Endothelial cell of umbilical vein (primary cell): ENCODE measurements at places on chromosomes 2 and 18. TPM values are rescaled to one million over a fixed set of nuclear protein-coding genes. Genes with fewer than 3 reads are reported as not detected.

Gene IL36A
- total RNA-seq: not detected in 2 replicates

Gene ANKRD62
- not detected in 2 replicates for total RNA-seq

Gene EVX2
- not detected in 2 replicates for total RNA-seq

Gene GAL3ST2
- total RNA-seq: 0.23 TPM in 1 of 2 replicates, not detected in the other

Gene PFN4
- 0.93 TPM in 1 of 2 replicates, not detected in the other for total RNA-seq

Gene EFR3B
- total RNA-seq: 0.58 and 0.77 TPM in 2 replicates

Gene LINC00305
- not detected in 2 replicates for total RNA-seq

Gene UNC50
- total RNA-seq: 33.5 and 35.3 TPM in 2 replicates

Gene TMEM18
- 23.1 and 23.7 TPM in 2 replicates for total RNA-seq

Gene AGXT
- not detected in 2 replicates for total RNA-seq

Gene SLC11A1
- not detected in 2 replicates for total RNA-seq

Gene TMEM17
- total RNA-seq: 0.91 and 1.2 TPM in 2 replicates

Gene SRD5A2
- total RNA-seq: not detected in 2 replicates

Gene MYCN
- total RNA-seq: 3.6 and 6.8 TPM in 2 replicates

Gene NDC80
- total RNA-seq: 39.6 and 43.2 TPM in 2 replicates

Gene NEU2
- total RNA-seq: not detected in 2 replicates

Gene SIGLEC15
- not detected in 2 replicates for total RNA-seq

Gene HAUS1
- 57.1 and 60.6 TPM in 2 replicates for total RNA-seq

Gene COL5A2
- total RNA-seq: 123 and 138 TPM in 2 replicates

Gene ALPG
- total RNA-seq: not detected in 2 replicates

Gene HRH4
- not detected in 2 replicates for total RNA-seq

Gene ZSWIM2
- total RNA-seq: not detected in 2 replicates

Gene CRIM1
- total RNA-seq: 649 and 675 TPM in 2 replicates

Gene AP1S3
- total RNA-seq: 3.2 and 3.8 TPM in 2 replicates

Gene COLEC11
- total RNA-seq: not detected in 2 replicates

Gene EMILIN1
- 4.1 and 16.6 TPM in 2 replicates for total RNA-seq

Gene DYNAP
- total RNA-seq: not detected in 2 replicates

Gene GNLY
- total RNA-seq: not detected in 2 replicates

Gene PER2
- 3.3 and 3.8 TPM in 2 replicates for total RNA-seq

Gene DSG1
- total RNA-seq: not detected in 2 replicates

Gene FBXO36
- total RNA-seq: 0.53 and 1.1 TPM in 2 replicates

Gene NFU1
- total RNA-seq: 47.9 and 49.7 TPM in 2 replicates

Gene SLC30A3
- 9.2 and 16.7 TPM in 2 replicates for total RNA-seq

Gene ASB18
- not detected in 2 replicates for total RNA-seq

Gene GALNT3
- total RNA-seq: 0.82 and 0.85 TPM in 2 replicates

Gene INHA
- total RNA-seq: not detected in 2 replicates

Gene CAPN14
- 0.15 and 0.23 TPM in 2 replicates for total RNA-seq

Gene HNMT
- 13.4 and 16.9 TPM in 2 replicates for total RNA-seq

Gene CCDC74A
- total RNA-seq: 6.8 and 7.0 TPM in 2 replicates

Gene NDUFS1
- 93.2 and 95.5 TPM in 2 replicates for total RNA-seq

Gene ZC3H6
- 2.5 and 3.0 TPM in 2 replicates for total RNA-seq

Gene VIL1
- total RNA-seq: not detected in 2 replicates

Gene MAL
- not detected in 2 replicates for total RNA-seq

Gene CROCC2
- total RNA-seq: not detected in 2 replicates

Gene ANKRD29
- 1.2 and 2.6 TPM in 2 replicates for total RNA-seq

Gene STON1
- total RNA-seq: 12.0 and 12.1 TPM in 2 replicates

Gene KCNG2
- not detected in 2 replicates for total RNA-seq
